ENCODE measurements at places on chromosomes 11 and 22.

DNA sequence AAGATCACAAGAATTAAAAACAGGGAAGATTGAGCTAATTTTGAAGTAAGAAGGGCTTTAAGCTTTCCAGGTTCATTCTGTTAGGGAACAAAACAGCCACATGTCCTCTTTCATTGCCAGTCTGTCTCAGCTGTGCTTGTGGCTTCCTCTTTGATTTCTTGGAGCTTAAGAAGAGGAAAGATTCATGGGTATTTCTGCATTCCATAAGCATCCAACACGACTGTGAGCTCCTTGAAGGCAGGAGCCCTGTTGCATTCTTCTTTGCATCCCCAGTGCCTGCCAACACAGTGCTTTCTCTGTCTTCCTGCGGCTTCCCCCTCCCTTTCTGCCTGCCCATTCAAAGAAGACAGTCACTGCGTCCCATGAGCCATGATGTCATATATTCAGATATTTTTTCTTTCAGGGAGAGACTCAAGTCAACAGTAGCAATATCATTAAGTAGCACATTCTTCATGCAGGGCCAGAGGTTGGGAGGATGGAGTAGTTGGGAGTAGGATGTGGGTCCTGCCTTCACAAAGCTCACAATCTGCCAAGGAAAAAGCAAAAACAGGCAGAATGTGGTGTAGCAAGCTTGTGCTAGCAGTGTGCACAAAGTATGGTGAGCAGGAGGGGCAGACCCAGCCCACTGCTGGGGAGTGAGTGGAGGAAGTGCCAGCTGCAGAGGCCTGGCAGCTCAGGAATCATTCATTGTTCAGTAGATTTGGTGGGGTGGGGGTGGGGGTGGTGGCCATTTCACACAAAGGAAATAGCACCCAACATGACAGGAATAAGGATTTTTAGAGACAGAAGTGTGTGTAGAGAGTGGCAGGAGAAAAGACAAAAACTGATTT, 162.1 kb upstream of the RASSF10 start:
- DNase-seq = no peak

GRCh38 chr22:31150615-31151014, 9.4 kb upstream of the RNF185 start:
- no peak for DNase-seq

DNA sequence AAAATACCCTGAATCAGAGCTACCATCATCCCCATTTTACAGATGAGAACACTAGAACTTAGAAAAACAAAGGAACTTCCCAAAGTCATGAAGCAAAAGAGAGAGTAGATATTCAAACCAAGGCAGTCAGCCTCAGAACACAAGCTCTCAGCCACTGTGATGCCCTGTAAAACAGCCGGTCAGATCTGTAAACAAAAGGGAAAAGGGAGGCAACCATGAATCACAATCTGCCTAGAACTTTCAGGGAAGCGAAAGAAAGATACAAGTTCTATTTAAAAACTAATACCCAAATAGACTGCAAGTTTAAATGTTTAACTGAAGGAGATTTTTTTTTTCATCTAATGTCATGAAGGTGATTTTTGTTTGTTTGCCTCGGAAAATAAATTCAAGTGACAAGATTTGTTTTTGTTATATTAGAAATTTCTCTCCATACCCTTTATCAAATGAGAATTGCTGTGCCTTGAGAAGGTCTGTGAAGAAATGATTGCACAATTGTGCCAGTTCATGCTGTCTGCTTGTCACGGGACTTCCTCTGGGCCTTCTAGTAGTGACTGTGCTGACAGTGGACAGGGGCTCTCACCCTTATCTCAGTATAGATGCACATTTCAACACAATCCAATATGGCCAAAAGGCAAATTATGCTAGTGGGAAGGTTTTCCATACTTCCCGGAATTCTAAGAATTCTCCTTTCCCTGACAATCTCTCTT, 11.7 kb downstream of the SAA1 start:
- DNase-seq = no peak

DNA sequence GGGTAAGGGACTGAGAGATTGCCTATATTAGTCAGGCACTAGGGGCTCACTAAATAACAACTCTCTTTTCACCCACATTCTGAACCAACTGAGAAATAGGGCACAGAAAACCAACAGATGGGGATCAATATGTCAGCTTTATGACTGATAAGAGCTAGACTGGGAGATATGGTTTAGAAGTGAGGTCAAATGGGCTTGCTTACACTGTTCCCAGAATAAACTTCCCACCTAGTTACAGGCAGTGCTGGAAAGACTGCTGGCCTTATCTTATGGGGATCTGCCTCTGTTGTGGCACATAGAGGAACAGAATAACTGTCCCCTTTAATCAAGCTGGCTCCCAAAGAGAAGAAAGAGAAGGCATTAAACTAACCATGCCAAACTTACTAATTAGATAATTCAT, 10.6 kb upstream of the RRAS2 start:
- DNase-seq = no peak

- no peak for DNase-seq
Measured at GRCh38 chr11:65288706-65289536, 25.7 kb upstream of the CDC42EP2 start.

DNA sequence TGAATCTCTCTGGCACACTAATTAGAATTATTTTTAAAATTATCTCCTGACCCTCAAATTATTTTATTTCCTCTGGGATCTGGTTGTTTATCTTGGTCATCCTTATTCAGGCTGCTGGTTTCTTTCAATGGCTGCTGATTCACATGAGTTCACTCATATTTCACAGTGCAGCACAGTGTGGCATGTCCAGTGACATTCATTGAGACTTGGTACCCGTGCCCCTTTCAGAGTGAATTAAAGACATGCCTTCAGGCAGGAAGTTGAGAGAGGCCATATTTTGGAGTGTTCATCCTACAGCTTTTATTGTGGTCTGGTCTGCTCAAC, 13.5 kb downstream of the DCPS start:
- DNase-seq = no peak

- no peak for DNase-seq
Measured at GRCh38 chr11:131300439-131300717, 70.0 kb upstream of the NTM start.

DNA sequence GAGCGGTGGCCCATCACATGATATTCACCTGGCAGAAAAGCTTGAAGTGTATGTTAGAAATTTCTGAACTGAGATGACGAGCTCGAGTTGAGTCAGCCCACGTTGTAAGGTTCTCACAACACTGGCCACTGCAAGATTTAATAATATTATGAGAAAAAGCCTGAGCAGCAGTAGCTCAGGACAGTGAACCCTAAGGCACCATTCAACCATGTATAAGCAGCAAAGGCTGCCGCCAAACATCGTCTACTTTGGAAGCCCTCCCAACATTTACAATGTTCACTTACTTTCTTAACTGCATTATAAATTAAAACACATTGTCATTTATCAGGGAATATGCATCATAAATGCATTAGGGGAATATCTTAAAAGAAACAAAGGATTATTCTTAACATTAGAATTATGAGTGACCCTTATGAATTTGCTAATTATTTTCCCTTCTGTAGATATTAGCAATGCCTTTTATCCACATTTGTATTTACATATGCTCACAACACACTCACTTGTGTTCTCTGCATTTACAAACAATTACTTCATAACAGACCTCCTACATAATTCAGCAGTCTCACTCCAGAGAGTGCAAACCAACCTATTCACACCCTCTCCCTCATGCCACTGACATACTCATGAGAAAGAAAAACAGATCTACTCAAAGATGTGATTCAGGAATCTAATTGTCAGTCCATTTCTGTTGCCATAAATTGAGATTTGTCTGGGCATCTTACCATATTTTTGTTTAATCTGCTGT, 57.7 kb upstream of the CARD18 start:
- DNase-seq = no peak

DNA sequence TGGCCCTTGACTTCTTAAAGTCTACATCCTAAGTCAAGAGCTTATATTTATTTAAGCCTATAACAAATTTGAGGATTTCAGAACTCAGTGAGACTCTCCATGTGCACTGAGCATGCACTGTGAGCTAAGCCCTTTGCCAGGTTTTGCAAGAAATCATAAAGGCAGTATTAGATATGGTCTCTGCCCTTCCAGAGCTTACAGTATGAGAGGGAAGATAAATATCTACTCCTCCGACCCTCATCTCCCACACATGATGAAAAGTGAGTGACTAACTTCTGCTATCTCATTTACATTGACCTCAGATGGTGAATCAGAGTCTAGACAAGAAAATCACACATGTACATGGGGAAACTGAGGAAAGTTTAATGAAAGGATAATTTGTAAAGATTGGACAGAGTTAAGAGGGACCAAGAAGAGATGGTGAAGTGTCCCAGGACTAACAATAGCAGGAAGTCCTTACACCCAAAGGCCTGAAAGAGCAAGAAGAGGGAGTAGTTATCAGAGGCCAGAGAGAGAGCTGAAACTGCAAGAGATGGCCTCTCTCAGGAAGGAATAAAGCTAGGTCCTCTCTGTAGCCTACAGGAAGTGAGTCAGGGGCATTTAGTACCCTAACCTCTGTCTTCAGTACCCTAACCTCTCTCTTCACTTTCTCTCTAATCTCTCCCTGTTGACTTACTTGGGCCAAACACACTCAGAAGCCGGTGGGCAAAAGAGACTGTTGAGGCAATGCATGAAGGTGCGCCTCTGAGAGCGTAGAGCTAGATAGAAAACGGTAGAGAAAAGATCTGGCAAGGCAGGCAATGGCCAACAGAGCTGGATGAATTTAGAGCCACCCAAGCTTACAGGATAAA, 23.0 kb upstream of the BLID start:
- no peak for DNase-seq

GRCh38 chr11:108019870-108020540, 11.3 kb downstream of the CUL5 start:
- DNase-seq = no peak

DNA sequence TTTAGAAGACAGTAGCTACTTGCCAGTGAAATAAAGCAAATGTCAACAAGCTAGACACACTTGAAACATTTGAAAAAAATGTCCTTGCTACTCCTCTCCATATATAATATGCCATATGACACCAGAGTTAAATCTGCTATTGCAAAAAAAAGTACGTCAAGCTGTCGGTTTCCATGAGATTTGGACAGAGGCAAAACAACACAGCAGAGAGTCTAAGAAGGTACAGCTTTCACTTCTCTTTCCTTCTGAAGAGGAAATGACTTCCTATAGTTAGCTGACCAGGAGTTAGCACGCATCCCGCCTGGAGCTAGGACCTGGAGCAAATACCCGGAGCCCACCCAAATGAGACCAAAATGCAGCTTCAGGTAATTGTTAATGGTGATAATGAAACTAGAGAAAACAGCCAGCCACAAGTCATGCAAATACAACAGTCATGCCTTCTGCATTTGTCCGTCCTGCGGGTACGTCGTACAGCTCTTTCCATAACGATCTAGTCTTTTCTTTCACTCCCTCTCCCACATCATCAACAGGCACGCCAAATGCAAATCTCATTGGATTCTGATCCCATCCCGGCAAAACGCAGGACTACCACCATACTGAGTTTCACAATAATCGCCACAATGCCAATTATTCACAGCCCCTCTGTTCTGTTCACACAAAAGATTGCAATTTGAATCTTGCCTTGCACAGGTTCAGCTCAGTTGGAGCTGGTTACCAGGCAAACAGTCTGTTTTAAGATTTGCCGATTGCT, 395.0 kb upstream of the CCDC90B start:
- DNase-seq = no peak

DNA sequence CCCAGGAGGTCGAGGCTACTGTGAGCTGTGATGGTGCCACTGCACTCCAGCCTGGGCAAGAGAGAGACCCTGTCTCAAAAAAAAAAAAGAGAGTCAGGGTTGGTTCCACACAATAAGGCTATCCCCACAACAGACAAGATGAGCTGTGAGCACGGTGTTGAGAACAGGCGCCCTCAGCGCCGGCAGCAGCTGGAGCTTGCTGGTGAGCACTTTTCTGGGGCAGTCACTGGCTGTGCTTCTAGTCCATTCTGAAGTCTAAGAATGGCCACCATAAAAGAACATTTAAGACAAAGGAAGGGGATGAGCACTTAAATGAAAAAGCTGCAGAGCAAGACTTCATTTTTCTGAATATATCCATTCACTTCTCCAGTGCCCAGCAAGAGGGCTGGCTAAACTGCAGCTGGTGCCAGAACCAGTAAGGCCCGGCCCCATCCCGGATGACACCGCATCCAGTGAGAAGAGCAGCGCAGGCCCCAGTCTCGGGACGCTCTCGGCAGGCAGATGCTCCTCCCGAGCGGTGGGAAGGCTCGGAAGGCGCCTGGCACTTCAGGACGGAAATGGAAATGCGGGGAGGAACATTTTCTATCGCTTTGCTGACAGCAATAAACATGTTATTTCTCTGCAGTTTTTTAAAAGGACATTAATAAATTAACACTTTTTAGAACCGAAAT, 12.2 kb downstream of the TUBGCP6 start:
- no peak for DNase-seq

DNA sequence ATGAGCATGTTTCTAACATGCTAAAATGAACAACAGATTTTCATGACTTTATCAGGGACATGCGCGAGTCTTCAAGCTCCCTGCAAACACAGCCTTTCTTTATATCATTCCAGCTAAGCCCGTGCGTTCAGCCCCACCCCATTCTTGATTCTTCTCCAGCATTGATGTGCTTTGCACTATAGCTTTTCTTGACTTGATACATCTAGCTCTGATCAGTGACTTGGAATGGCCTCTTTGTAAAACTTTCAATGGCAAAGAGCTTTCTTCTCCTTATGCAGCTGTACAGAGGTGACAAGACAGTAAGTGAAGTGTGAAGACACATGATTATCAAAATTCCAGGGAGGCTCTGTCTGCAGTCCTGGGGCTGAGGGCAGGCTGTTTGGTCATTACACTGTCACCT, 561.0 kb downstream of the OPCML start:
- no peak for DNase-seq

GRCh38 chr11:70082829-70083228, 4.7 kb downstream of the ANO1 start:
- no peak for DNase-seq

GRCh38 chr11:101470881-101471520, 112.8 kb downstream of the TRPC6 start:
- no peak for DNase-seq

- DNase-seq = peak; percentile 82
Measured at GRCh38 chr11:131888230-131888855, 517.9 kb downstream of the NTM start.

DNA sequence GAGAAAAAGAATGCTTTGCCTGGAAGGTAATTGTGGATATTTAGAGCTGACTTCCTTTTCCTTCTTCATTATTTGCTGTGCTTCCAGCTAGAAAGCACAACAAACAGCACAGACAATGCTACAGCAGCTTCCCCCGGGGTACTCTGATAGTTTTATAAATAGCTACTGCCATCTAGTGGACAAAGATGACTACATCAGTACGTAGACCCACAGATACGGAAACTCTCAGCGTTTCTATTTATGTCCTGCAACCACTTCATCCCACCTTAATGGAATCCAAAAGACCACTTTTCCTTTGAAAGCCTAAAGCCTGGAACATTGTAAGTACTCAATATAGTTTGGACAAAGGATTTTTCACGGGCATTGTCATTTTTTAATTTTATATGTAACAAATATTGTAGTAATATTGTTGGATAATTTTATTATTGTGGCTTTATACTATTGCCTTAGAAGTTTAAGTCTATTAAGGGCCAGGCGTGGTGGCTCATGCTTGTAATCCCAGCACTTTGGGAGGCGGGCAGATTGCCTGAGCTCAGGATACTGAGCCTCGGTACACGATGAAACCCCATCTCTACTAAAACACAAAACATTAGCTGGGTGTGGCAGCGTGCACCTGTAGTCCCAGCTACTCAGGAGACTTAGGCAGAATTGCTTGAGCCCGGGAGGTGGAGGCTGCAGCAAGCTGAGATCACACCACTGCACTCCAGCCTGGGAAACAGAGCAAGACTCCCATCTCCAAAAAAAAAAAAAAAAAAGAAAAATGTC, 7.5 kb downstream of the HSPA8 start:
- peak; percentile 21 for DNase-seq

GRCh38 chr11:100632941-100633452, 54.1 kb upstream of the ARHGAP42 start:
- no peak for DNase-seq

GRCh38 chr11:14320020-14320419, 39.0 kb downstream of the RRAS2 start:
- DNase-seq = no peak
